ENCODE measurements at places on chromosomes 5 and 9.

DNA sequence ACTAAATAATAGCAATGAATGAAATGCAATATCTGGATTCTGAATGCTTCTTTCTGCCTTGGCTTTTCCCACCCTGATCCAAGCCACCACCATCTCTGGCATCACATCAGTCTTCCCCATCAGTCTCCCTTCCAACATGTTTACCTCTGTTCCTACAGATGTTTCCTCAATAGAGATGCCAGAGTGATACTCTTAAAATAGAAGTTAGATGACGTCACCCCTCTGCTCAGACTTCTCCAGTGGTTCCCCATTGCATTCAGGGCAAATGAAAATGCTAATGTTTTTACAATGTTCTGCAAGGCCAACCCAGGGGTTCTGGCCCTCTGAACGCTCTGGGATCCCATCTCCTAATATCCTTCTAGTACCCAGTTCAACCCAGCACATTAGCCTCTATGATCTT, 305.8 kb downstream of the TRIM32 start:
- DNase-seq, result no peak

GRCh38 chr9:33289936-33290246, 425 bp upstream of the NFX1 start:
- no peak for DNase-seq

GRCh38 chr9:34610434-34611206, 1.3 kb downstream of the RPP25L start:
- no peak for DNase-seq

GRCh38 chr5:150249744-150250143, 39.8 kb downstream of the CAMK2A start:
- DNase-seq, result no peak

DNA sequence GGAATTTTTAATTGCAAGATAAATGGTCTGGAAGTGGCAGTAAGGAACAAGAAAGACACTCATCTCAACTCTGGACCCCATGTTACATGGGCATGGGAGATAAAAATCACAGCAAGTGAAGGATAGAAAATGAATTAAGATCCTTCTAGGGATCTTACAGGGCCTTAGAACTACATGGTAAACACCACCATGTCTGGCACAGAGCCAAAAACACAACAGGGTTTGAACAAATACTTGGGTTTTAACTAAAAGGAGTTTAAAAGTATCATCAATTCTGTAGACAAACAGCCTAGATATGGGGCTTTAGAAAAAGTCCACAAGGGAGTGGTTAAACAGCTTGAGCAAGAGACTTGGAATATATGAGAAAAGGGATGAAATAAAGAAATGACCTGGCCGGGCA, 366.4 kb downstream of the ARL15 start:
- DNase-seq, result no peak

- no peak for DNase-seq
Measured at GRCh38 chr5:1476181-1476966, 31.1 kb upstream of the SLC6A3 start.

DNA sequence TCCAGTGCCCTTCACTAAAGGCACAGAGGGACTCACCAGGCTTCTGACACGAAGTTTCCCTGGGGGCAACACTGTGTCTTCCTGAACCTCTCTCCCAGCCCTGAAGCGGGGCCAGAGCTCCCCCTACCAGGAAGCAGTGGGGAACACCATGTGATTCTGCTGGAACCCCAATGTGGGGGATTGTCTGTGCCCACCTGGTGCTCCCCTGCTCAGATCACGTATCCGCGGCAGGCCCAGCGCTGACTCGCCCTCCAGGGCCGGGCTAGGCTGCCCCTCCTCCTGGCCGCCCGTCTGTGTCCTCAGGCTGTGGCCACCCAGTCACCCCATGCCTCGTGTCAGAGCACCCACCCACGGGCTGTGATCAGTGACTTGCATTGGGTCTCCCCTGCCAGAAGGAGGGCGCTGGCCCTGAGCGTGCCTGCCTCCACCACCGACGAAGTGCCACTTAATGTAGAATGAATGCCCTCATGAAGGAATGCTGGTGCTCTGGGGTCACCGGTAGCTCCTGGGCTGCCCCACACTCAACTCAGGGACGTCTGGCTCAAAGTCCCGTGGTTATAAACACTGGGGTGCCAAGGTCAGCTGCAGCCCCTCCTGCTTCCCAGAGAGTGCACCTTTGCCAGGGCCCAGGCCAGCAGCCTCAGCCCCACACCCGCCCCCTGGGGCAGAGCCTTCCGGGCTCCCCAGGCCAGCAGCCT, 22.1 kb downstream of the SARDH start:
- DNase-seq, result no peak

DNA sequence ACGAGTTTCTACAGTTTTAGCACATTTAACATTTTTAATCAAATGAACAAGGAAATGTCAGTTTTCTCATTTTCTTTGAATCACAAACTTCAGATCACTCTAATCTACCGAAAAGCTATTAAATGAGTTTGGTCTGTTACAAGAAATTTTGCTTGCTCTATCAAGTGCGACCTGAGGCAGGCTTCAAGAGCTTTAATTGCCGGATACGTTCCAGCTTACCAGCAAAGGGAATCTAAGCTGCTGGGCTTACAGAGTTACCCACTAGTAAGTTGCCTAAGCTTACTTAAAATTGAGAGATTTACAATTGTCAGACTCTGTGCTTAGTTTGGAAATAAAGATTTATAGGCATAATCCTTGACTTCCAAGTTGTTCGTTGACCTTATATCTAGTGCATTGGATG, 10.6 kb downstream of the SCGB3A1 start:
- DNase-seq, result no peak

- no peak for DNase-seq
Measured at GRCh38 chr5:72478684-72479083, 28.5 kb downstream of the ZNF366 start.
